ENCODE measurements at places on chromosomes 7 and 10.

- peak; percentile 65 for ATAC-seq
Observed at GRCh38 chr10:683448-684071, 5.9 kb downstream of the DIP2C start.

GRCh38 chr7:146960773-146961391 lies 844.3 kb downstream of the CNTNAP2 start:
- ATAC-seq = no peak

GRCh38 chr10:76302961-76303630 lies 871.7 kb downstream of the LRMDA start:
- no peak for ATAC-seq

- ATAC-seq = peak; percentile 63
Observed at GRCh38 chr10:21496343-21497176, 28.9 kb downstream of the SKIDA1 start.

DNA sequence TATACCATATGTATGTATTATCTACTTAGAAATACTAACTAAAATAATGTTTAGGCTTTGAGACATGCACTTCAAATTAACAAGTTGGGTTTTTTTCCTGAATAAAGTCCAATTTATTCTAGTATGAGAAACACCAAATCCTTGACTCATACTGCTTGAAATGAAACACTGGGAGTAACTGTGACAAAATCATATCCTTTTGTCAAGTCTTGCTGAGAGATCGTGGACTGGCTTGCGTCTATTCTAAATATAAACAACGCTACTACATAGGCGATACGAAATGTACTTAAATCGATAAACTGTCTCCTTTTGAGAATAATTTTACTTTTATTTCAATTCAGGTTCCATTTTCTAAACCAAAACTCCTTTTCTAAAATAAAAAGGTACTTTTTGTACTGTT lies 16.3 kb downstream of the SMURF1 start:
- ATAC-seq = no peak

Data from activated T-helper 17 cell treated with anti-CD3 and anti-CD28 coated beads, Interleukin-2, amount 50 U/mL, for 72 hours (primary cell).